ENCODE measurements at places on chromosomes 7 and 10.

DNA sequence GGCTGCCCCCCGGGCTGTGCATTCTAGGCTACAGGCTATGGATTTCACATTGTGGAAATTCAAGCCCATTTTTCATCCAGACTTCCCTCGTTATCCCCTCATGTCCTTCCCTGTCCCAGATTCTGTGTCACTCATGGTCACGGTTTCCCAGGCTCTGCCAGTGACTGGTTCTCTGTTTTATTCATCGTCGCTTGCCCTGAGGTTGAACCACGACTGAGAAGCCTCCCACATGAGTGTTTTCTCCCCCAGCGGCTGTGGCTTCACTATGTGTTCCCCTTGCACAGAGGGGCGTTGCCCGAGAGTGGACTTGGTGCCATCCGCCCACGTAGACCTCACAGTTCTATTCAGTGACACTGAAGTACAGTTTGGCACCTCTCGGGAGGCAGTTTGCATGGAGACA is 14.0 kb downstream of the NOM1 start:
- no peak for DNase-seq

GRCh38 chr10:43262902-43263466 is 3.9 kb downstream of the RASGEF1A start:
- DNase-seq = no peak

GRCh38 chr10:103685880-103686669 is 169.3 kb downstream of the SH3PXD2A start:
- DNase-seq = no peak

DNA sequence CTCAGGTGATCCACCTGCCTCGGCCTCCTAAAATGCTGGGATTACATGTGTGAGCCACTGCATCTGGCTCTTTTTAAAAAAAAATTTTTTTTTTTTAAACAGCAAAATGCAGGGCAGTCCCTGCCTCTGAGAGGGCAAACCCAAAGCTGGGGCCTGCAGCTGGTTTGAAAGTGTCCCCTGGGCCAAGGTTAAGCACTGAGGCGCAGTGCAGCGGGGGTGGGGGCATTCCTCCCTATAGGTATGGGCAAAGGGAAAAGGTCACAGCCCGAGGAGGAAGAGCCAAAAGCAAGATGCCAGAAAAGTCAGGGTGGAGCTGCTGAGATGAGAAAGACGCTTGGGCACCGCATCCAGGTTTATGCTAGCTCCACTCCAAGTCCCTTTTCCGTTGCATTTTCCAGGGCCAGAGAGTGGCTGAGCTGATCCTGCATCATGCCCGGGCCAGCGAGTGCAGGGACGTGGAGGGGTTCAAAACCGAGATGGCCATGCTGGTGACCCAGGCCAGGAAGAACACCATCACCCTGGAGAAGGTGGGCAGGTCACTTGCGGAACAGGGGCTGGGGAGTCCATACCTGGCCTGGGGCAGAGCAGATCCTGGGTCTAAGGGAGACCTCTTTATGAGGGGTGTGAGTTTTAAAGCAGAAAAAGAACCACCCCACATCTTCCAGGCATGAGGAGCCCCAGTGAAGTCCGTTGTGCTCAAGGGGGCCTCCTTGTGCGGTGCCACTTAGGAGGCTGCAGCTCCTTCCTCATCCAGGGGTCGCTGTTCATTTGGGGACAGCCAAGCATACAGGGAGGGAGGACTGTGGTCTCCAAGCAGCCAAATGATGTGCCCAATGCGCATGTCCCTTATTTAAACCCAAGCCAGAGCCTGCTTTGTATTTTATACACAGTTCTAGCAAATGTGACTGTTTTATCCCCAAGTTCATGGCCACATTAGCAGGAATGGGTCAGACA is 7.0 kb upstream of the NDUFB2 start:
- no peak for DNase-seq

DNA sequence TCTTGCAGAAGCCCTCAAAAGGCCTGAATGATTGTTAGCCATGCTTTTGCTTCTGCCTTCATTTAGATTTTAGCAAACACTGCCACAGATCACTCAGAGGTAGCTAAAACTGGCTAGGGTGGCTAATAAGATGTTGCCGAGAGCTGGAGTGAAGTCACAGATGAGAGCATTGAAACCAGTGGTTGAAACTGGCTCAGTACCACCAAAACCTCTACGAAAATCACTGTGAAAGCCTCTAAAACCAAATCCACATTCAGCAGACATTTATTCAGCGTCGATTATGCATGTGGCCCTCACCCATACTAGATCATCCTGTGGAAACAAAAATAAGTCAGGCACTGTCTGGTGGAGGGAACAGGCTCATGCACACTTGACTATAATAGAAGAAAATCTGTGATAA is 50.8 kb downstream of the PIK3CG start:
- DNase-seq = no peak

DNA sequence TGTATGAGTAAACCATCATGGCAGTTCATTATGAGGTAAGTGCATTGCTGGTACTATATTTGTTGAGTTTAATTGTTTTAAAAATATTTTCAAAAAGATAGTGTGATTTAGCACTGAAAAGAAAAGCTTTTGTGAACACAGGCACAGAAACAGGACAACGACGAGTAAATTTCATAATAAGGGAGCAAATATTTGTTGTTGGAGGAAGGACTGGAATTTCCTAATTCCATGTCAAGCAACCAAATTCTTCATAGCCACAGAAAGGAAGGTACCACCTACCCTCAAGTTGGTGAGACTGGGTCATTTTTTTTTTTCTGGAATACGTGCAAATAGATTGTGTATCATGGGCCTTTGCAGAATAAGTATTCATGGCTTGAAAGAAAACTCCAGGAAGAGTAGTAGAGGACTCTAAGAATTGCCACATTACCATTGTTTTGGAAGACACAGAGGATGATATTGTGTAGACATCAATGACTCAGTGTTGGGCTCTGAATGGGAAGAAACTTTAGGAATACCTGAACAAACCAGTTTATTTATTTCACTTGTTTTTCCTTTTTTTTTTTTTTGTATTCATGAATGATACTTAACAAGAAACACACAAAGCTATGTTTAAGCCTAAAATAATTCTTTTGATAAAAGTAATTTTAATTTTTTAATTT is 7.8 kb downstream of the UBE2D4 start:
- DNase-seq = no peak

Measured in epithelial cell of proximal tubule (primary cell).